Activated T-helper 1 cell treated with anti-CD3 and anti-CD28 coated beads, Interleukin-2, amount 50 U/mL, for 16 hours (primary cell): ENCODE measurements at places on chromosomes 12 and 14.
A peak's percentile ranks its signal among the peaks of the same experiment; 100 is the strongest.

DNA sequence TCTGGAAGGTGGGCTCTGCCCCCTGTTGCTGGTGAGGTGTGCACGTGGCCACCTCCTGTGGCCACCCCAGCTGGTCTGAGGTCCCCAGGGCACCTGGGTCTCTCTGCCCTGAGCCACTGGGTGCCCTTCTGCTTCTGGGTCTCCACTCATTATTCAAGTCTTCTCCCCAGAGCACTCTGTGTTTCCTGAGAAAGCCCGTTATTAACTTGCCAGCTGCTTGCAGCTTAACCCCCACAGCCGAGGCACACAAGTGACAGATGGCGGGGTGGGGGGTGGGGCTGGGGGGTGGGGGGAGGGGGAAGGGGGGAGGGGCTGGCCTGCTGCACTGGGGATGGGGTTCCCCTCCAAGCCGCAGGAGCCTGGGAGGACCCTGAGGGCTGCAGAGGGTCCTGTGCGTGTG lies 40.5 kb downstream of the FBRSL1 start:
- no peak for DNase-seq

- no peak for DNase-seq
Measured at GRCh38 chr14:23177181-23177580, 6.3 kb downstream of the SLC7A8 start.

DNA sequence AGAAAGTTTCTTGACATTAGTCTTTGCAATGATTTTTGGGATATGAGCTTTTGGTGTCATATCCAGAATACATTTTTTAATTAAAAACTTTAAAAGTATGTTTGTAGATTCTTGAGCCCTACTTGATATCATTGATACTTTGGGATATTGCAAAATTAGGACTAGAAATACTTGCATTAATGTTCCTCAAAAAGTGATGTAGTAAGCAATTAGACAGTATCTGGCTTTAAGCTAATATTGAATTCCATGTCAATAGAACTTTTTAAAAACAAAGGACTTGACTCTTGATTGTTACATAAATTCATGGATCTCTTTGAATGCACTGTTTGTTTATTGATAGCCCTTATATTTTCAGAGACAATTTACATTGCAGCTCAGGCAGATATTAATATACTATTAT lies 15.6 kb downstream of the PEX5 start:
- no peak for DNase-seq

- no peak for DNase-seq
Measured at GRCh38 chr14:58822856-58823255, 185.1 kb downstream of the DACT1 start.

DNA sequence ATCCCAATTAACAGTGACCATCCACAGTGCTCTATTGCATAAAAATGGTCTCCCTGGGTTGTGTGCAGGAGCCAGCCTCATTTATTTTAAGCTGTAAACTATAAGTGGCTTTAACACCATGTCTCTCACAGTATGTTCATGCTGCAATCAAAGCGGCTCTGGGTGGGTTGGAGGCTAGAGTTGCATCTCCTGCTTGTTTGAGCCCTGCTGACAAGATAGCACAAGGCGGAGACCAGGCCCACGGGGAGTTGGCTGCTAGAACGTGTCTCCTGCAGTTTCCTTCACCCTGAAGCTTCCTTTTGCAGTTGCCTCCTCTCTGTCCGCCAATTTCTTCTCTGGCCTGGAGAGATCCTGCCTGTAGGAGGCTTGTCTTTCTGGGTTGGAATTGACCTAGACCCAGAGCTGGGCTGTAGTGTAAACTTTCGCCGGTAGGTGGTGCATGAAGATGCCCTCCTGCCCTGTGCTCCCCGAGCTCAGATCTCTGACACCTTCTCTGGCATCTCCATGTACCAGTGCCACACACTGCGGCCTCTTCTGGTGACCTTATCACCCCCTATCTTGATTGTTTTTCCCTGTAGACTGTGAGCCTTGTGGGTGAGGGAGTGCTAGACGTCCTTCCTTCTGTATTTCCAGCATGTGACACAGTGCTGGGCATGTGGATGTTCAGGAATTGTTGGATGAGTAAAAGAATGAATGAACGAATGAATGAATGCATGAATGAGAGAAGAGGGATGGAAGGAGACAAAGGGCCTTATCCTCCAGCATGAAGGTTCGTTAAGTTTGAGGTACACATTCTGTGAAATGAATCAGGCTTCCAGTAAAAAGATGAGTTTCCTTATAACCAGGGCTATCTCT lies 10.4 kb downstream of the OTUB2 start:
- peak; percentile 54 for DNase-seq

- no peak for DNase-seq
Measured at GRCh38 chr12:65157091-65157490, 12.3 kb upstream of the LEMD3 start.

- no peak for DNase-seq
Measured at GRCh38 chr14:21015312-21015711, 9.5 kb downstream of the NDRG2 start.

DNA sequence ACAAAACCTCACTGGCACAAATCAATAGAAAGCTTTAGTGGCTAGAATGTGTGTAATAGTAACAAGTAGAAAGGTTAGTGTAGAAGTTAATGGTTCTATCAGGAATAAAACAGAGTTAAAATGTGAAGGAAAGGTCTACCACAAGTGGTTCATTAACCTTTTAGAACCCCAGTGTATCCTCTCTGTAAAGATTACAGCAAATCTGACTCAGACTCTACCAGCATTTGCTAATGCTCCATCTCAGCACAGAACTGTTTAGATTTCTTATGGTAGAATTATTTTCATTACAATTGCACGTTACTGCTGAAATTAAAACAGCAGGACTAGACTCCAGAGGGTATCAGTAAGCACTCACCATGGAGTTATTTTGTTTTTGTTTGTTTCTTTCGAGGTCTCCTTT lies 609.0 kb upstream of the LMO3 start:
- DNase-seq: no peak

DNA sequence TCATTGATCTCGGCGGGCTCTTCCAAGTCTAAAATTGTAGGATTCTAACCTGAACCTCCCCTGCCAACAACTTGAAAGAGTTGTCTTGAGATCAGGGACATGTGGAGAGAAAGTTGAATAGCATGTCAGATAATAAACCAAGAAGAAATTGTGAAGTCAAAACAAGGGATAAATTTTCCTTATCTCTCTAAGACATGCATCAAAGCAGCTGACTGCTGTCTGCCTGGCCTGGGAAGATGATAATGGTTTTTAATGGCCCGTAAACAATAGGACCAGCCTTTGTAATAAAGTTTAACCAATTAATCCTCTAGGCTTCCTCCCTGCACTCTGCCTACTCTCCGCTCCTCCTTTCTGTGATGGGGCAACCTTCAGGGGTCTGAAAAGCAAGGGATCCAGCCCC lies 67.9 kb downstream of the DPF3 start:
- DNase-seq: no peak

DNA sequence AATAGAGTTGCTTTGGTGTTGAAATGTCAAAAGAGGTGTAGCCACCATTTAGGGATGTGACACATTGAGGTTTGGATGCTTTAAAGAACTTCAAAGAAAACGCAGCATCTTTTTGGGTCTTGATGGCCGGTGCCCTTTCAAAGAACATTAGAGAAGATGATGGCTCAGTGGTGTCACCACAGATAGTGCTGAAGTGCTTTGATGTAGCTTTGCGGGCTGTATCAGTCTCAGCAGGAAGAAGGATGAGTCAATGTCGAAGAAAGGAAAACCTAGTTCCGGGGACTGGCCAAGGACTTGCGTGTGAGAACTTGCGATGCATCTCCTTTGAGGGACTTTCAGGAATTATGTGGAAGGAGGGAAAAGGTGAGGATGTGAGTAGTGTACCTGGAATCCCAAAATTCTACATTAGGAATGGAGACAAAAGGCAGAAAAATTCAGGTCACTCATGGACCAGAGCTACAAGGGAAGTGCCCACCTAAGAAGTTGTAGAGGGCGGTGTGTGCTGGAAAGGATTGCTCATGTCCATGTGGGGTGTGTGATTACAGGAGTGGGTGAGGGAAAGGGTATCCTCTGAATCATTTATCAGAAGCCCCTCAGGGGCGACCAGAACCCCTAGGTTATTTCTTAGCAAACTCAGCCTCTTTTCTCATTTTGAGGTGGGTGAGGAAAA lies 39.7 kb upstream of the GZMB start:
- DNase-seq: peak; percentile 18

DNA sequence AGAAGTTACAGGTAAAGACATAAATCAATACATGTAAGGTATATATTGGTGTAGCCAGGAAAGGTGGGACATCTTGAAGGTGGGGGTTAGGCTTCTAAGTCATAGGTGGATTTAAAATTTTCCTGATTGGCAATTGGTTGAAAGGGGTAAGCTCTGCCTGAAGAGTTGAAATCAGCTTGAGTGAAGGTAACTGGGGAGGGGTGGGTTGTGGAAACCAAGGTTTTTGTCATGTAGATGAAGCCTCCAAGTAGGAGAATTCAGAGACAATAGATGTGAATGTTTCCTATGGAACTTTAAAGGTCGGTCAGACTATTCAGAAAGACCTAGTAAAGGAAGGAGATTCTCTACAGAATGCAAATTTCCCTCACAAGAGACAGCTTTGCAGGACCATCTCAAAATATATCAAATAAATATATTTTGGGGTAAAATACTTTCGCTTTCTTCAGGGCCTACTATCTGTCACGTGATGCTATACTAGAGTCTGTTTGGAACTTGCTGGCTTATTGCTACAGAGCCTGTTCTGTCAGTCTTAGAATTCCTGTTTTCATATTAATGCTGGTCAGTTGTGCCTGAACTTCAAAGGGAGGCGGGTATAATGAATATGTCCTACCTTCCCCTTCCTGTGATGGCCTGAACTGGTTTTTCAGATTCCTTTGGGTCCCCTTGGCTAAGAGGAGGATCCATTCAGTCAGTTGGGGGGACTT lies 20.6 kb upstream of the SPATA7 start:
- DNase-seq: no peak

- DNase-seq: no peak
Measured at GRCh38 chr14:91957876-91958313, 10.4 kb upstream of the FBLN5 start.

GRCh38 chr12:111122458-111122878 lies 202.1 kb upstream of the MYL2 start:
- no peak for DNase-seq

- no peak for DNase-seq
Measured at GRCh38 chr12:68627673-68628319, 17.1 kb downstream of the RAP1B start.

DNA sequence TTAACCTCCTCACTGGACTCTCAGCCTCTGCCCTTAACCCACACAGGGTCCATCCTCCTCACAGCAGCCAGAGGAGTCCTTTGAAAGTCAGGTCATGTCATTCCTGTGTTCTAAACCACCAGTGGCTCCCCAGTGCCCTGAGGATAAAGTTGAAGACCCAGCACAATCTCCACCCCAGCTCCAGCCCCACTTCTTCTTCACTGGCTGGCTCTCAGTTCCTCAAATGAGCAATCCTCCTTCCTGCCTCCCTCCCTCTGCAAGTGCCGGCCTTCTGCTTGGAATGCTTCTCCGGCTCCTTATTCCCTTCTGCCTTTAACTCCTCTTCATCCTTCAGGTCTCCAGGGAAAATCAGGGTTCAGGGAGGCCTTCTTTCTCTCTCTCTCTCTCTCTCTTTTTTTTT lies 32.0 kb upstream of the SPPL3 start:
- DNase-seq: no peak

GRCh38 chr12:98783420-98783819 lies 138.3 kb downstream of the APAF1 start:
- no peak for DNase-seq

GRCh38 chr12:21472197-21472823 lies 29.1 kb downstream of the RECQL start:
- no peak for DNase-seq

- DNase-seq: peak; percentile 41
Measured at GRCh38 chr14:97602438-97603117, 805.4 kb downstream of the VRK1 start.

DNA sequence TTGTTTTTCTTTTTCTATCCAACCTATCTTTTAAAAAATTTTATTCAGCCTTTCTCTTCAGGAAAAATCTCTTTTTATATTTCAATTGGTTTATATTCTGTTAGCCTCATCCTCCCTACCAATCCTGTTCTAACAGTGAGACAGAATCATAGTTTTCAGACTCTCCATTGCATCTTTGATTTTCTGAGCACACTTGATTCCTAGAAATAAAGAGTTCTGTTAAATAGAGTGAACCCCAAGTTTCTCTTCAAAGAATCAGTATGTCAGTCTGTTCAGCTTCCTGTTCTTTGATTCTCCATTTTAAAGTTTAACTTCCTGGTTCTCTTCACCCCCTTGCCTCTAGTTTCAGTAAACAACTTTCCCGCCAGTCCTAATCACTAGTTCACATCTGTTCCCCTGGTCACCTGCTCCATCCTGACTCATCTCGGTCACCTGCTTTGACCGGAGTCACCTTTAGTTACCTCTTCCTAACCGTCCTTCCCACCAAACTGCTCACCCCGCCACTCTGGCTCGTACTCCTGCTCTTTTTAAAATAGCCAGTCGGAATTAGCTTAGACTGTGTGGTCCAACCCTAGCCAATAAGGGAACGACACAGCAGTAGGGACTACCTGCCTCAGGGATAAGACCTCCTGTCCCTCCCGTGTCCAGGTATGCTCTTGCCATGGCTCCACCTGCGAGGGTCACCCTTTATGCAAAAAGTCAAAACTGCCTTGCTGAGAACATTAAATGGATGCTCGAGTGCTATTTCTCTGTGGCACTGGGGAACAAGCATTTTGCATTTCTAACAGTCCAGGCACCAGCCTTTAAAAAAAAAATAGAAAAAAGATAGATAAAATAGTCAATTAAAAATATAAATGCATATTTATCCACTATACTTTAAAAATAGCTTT lies 48.4 kb downstream of the DDX51 start:
- no peak for DNase-seq

GRCh38 chr12:1592444-1593173 lies 1.8 kb downstream of the FBXL14 start:
- peak; percentile 30 for DNase-seq

DNA sequence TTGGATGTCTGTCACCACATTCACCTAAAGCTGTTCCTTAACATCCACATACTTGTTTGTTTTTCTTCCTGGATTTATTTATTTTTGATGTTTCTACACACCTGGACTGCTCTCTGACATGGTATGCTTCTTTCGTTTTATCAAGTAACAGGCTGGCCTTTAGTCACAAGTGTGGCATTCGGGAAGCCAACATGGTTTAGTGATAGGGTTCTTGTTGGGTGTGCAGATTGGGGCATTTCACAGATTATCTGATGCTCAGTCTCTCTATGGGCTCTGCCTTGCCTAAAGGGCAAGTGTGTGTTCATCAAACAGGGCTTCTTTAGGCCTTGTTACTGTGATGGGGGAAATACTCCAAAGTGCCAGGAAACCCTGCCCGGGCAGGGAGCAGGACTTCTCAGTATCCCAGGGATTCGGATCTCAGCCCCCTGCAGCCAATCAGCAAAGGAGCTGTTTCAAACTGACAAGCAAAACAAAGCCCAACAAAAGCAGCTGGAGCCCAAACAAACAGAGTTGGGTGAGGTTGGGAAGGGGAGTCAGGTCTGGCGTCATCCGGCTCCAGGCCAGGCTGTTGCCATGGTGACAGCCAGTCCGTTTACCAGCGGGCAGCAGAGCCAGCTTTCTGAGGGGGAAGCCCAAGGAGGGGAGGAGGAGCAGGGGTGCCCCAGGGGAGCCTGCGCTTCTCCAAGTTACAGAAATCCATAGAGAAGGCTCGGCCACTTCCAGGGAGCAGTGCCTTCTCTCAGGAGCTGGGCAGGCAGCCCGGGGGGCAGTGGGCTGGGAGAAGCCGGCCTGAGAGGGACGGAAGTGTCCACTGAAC lies 31.9 kb downstream of the FOS start:
- no peak for DNase-seq

GRCh38 chr12:52552055-52552454 lies 890 bp downstream of the KRT71 start:
- DNase-seq: no peak
